ENCODE measurements at places on chromosomes 1 and 21.

DNA sequence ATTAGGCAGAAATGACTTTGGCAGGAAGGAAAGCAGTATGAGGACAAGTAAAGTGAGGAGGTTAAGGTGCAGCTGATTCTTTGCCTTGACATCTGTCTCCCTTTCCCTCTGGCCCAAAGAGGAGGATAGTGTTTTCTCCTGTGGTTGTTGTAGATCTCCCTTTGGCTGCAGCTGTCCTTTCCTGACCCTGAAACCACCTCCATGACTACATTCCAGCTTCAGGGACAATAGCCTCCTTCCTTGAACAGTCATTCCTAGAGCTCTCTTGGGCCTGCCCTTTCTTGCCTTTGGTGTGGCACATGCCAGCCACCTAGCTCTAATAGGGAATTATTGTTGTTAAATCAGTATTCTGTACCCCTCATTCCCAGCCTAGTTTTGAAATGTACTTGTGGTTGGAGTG, 6.2 kb downstream of the ZMYM1 start:
- no peak for DNase-seq

GRCh38 chr1:182761396-182762395, 27.9 kb upstream of the NPL start:
- DNase-seq = no peak

DNA sequence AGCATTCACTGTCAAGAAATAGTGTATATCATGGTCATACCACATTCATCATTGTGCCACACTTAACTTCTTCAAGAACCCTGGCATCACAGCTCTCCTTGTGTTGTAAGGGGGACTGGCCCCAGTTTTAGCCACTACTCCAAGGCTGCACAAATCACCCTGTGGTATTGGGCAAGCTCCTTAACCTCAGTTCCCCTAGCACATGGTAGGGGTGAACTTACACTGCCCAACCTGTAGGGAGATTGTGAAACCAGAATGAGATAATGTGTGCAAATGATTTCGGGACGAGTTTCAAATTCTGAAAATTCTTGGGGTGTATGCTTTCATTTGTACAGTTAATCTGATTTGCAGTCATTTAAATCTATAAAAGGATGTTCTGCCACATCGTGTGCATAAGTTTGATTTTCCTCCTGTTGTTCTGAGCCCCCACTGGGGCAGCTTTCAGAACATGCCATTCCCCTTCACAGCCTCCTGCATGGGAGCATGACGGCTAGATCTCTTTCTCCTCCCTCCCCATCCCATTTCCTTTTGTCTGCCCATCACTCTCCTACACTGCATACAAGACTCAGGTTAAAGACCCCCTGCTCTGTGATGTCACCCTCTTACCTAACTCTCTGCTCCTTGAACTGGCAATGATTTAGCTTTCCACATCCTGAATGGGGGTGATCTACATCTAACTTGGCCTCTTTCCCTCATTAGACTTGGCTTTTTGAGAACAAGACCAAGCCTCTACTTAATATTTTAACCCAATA, 290.3 kb downstream of the CHRM3 start:
- no peak for DNase-seq

DNA sequence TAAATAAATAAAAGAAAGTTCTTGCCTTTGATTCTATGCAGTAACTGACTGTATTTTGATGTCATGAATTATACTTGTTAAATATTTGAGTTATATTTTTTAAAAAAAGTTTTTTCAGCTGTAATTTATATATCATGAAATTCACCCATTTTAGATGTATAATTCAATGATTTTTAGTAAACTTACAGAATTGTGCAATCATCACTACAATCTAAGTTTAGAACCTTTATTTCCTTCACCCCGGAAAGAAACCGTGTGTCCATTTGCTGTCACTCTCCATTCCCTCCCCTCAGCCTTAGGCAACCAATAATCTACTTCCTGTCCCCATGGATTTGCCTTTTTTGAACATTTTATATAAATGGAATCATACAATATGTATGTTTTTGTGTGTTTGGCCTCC, 32.5 kb upstream of the DISC1 start:
- DNase-seq = no peak

DNA sequence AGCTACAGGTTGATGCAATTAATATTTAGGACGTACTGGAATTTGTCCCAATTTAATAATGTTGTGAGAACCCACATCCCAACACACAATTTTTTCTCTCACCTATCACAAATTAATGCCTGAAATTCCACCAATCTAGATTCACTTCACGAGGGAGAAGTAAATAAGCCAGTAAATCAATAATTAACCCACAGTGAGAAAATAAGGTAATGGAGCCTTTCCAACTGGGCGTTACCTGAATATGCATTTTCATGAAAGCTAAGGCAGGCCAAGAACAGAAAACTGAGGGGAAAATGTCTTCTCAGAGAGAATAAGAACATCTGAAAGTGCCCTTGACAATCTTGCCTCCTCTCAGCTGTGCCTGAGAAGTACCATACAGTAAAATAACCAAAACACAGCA, 240.8 kb upstream of the NR5A2 start:
- DNase-seq = no peak

- no peak for DNase-seq
These were observed 91.9 kb upstream of the IRF2BP2 start for GRCh38 chr1:234701737-234702341.

DNA sequence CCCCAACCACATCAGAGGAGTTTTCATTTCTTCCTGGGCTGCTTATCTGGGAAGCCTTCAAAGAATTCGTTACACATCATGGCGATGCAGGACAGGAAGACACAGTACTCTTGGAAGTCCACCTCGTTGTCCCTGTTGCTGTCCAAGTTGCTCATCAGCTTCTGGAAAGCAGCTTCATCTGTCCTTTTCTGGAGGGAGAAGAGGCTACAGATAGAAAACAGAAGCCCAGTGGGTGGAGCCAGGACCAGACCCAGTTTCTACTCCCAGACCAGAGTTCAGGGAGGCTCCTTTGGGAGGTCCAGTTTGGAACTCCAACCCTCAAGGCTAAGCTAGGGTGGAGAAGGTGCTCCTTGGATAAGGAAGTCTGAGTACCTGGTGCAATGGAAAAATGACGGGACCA, 1.9 kb downstream of the S100A4 start:
- no peak for DNase-seq

DNA sequence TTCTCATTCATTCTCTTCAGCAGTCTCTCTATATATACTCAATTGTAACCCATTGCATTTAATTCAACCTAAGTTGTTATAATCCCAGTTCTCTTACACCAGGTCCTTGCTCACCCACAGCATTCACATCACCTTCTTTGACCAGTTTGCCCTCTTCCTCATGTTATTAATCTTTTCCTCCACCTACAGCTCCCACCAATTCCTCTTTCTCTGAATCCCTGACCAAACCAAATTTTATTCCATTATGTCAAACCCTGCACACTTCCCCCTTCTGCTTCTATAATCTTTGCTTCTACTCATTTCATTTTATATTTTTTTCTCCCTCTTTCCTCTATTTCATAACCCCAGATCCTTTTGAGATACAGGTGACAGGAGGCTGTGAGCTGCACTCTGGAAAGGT, 1.4 kb downstream of the CD1A start:
- no peak for DNase-seq

DNA sequence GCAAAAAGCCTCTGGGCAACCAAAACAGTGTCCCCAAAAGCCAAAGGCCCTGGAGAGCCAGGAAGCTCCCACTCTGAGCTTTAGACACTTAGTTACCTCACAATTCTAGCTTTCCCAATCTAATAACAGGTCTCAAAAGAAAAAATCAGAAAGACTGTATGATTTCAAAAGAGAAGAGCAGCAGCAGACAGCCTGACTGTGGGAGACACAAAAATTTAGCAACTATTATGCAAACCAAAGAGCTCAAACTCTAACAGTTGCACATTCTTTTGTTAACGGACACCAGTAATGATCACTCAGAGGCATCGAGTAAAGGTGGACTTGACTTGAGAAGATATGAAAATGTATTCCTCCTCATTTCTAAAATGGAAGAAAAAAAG, 160.1 kb downstream of the SLC45A1 start:
- DNase-seq = no peak

DNA sequence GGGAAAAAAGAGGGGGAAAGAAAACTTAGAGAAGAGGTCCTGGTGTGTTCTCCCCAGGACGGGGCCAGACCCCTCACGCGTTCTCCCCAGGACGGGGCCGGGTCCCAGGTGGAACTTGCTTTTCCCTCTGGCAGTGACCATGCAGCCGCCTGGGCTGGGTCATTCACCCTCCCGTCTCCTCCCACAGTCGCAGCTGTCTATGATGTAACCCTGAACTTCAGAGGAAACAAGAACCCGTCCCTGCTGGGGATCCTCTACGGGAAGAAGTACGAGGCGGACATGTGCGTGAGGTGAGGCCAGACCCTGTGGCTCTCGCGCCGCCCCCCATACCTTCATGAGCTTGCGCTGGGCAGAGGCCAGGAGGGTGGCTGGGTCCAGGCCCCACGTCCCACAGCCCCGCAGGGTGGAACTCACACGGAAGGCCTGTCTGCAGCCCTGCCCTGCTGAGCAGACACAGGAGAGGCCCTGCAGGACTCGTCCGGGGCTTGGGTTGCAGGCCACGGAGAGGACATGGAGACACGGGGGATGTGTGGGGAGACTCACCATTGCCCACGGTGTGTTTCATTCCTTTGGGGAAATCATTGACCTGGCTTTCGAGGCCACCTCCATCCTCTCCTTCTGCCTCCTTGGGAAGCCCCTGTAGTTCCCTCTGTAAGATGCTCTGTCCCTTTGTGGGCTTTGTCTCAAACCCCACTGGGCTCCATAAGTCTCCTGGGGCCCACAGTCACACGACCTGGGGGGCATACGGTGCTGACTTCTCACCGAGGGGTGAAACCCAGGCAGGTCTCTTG, 40.7 kb upstream of the TRAPPC10 start:
- no peak for DNase-seq

- no peak for DNase-seq
These were observed 100.3 kb downstream of the UCHL5 start for GRCh38 chr1:192958871-192959270.

DNA sequence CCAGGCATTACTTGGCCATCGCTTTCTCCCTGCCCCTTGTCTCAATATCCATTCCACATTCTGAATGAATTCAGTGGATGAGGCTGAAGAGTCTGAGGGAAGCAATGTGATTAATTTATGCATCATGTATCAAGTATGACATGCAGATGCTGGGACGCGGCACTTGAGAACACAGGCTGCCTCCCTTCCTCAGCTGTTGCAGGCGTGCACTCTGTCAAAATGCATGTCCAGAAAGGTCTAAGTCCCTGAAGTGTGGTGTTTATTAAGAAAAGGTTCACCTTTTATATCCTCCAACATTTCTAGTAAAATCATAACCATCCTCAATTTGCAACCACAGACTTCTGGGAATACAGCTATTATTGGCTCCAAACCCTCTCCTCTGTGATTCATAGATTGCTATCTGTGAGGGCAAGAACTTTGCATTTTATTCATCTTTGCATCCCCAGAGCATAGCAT, 22.6 kb upstream of the RAB3GAP2 start:
- no peak for DNase-seq

- DNase-seq = no peak
These were observed 34.8 kb downstream of the LIN9 start for GRCh38 chr1:226274138-226274537.

- DNase-seq = no peak
These were observed 54.1 kb downstream of the KCNJ15 start for GRCh38 chr21:38310646-38311485.

DNA sequence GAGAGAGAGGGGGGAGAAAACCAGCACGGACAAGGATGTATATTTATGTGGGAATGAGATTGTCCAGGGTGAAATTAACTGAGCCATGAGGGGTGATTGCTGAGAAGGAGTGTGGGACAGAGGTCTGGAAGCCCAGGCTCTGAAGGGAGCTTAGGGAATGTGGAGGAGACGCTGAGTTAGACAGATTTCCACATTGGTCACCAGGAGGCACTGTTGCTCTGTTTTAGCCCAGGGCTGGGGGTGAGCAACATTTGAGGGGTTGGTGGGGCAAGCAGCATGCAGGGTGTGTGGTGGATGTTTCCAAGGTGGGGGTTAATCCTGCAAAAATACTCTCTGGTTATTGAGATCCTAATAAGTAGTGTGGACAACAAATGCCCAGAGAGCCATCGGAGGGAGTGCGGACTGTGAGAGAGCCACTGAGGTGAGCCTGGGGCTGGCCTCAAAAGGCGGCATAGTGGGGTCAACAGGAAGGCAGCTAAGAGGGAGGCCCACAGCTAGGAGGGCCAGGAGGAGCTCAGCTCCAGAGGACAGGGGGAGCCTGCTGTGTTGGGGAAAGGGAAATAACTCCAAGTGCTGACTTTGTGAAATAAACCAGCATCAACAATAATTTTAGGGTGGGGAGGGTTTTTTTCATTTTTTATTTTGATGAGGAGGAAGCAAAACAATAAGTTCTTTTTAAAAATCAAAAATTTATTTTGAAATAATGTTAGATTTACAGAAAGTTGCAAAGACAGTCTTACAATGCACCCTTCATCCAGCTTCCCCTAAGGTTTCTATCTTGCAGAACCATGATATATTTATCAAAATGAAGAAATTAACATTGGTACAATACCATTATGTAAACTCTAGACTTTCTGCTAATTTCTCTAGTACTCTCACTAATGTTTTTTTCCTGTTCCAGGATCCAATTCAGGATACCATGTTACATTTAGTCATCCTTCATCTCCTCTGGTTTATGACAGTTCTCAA, 82.8 kb upstream of the CD34 start:
- DNase-seq = peak; percentile 31

DNA sequence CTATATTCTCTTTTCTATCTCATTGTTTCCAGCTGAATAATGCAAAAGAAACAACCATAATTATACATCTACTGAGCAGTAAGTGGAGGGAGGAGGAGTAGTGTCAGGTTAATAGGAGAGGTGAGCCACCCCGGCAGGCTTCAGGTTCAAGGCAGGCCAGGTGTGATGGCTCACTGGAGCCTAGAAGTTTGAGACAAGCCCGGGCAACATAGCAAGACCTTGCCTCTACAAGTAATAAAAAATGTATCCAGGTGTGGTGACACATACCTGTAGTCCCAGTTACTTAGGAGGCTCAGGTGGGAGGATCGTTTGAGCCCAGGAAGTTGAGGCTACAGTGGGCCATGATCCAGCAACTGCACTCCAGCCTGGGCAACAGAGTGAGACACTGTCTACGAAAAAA, 1.9 kb upstream of the DIP2A start:
- DNase-seq = no peak

- DNase-seq = no peak
These were observed 44.8 kb upstream of the ZNF326 start for GRCh38 chr1:89949991-89950624.

GRCh38 chr1:179146911-179147310, 65.0 kb downstream of the TOR3A start:
- no peak for DNase-seq

DNA sequence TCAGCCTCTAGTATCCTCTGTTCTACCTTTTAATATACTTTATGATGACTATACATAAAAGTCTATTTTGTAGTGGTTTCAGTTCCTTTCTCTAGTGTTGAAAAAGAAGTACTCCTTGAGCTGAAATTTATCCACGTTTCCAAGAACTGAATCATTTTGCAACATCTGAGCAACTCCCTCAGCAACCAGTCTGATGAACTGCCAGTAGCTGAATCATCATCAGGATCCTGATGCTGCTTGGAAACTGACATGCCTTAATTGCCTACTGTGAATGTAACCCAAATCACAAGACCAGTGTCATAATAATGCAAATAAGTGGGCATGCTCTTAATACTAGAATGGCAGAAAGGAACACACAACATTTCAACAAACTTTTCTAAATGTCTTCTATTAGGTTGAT, 103.3 kb downstream of the CYYR1 start:
- DNase-seq = no peak

GRCh38 chr1:183932412-183932811, 105.1 kb downstream of the COLGALT2 start:
- DNase-seq = no peak
